T-helper 1 cell treated with Interleukin-12 subunit alpha and Interleukin-12 subunit beta and Interleukin-4 antibody, amounts not matched to agents 30 ng/mL and 1 ng/mL, for 36 hours (primary cell): ENCODE measurements at places on chromosomes 2 and 18. TPM values are rescaled to one million over a fixed set of nuclear protein-coding genes. Genes with fewer than 3 reads are reported as not detected.

Gene ZC3H6
- 7.2 and 9.0 TPM in 2 replicates for total RNA-seq

Gene GKN2
- total RNA-seq = not detected in 2 replicates

Gene TMEFF2
- total RNA-seq = not detected in 2 replicates

Gene GPBAR1
- total RNA-seq = 1.5 and 1.8 TPM in 2 replicates

Gene ALPI
- total RNA-seq = not detected in 2 replicates

Gene LIMS3
- 0.27 and 0.59 TPM in 2 replicates for total RNA-seq

Gene ABCA12
- not detected in 2 replicates for total RNA-seq

Gene DSC2
- not detected in 2 replicates for total RNA-seq

Gene DPYSL5
- 0.05 and 0.10 TPM in 2 replicates for total RNA-seq

Gene ATP6V1C2
- not detected in 2 replicates for total RNA-seq

Gene SAG
- total RNA-seq = not detected in 2 replicates

Gene TSPYL6
- total RNA-seq = not detected in 2 replicates

Gene PSMA8
- total RNA-seq = 0.25 and 0.27 TPM in 2 replicates

Gene WDR7
- total RNA-seq = 44.0 and 45.2 TPM in 2 replicates

Gene CCDC138
- 9.3 and 12.5 TPM in 2 replicates for total RNA-seq

Gene MPV17
- 97.0 and 105 TPM in 2 replicates for total RNA-seq

Gene DNAJC5G
- not detected in 2 replicates for total RNA-seq

Gene EFR3B
- total RNA-seq = 0.07 TPM in 2 replicates

Gene BOK
- 0.07 TPM in 2 replicates for total RNA-seq

Gene ENOSF1
- 74.9 and 77.3 TPM in 2 replicates for total RNA-seq

Gene MC5R
- total RNA-seq = 0.15 TPM in 1 of 2 replicates, not detected in the other
